ENCODE measurements at places on chromosomes 2 and 18.

- DNase-seq: no peak
Observed at GRCh38 chr2:65039640-65040039, 16.6 kb upstream of the CEP68 start.

DNA sequence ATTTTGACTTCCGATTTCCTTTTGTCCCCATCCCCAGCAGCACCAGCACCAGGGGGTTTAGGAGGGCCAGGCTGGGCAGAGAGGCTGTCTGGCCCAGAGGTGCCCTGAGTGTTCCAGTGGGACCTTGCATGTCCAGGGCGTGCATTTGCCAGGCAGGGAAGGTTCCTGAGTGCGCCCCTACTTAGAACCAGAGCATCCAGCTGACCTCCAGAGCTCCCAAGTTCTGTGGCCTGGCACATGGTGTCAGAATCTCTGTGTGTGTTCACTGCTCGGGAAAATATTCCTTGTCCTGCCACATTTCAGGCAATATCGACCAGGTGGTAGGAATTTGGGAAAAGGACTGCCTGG is 5.5 kb downstream of the SIX3 start:
- DNase-seq: no peak

DNA sequence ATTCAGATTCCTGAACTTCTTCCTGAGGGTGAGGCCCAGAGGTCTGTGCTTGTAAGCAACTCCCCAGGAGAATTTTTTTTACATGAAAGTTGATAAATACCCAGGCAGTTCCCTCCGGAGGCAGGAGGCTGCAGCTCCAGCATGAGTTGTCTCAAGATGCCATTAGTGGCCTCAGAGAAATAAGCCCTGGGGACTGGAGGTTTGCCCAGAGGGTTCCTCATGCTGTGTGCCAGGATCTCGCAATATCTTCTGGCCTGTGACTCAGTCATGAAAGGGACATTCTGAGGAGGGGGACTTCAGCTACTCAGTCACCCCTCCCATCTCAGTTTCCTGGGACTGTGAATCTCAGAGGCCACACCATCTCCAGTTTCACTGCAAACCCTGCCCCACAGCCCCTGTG is 49.9 kb downstream of the LYPD1 start:
- DNase-seq: peak; percentile 29

GRCh38 chr2:130795431-130795830 is 40.1 kb downstream of the AMER3 start:
- no peak for DNase-seq

Measured in fibroblast of gingiva (primary cell).